CD8-positive, alpha-beta memory T cell (primary cell): ENCODE measurements at places on chromosomes 4 and X.

GRCh38 chr4:136831553-136831952 is 700.7 kb downstream of the PCDH18 start:
- DNase-seq = no peak

- no peak for DNase-seq
Measured at GRCh38 chrX:150086371-150086770, 148.1 kb upstream of the EOLA2 start.

- DNase-seq = peak; percentile 62
Measured at GRCh38 chrX:49171752-49172279, at the start of gene PLP2. Gene PLP2, plus strand, starts transcription at chrX:49171898. Its CDS starts 103 bp downstream, at chrX:49172001.

GRCh38 chrX:40996886-40997530 is 88.2 kb upstream of the USP9X start:
- DNase-seq = no peak

GRCh38 chr4:26206339-26206738 is 114.5 kb upstream of the RBPJ start:
- DNase-seq = no peak

DNA sequence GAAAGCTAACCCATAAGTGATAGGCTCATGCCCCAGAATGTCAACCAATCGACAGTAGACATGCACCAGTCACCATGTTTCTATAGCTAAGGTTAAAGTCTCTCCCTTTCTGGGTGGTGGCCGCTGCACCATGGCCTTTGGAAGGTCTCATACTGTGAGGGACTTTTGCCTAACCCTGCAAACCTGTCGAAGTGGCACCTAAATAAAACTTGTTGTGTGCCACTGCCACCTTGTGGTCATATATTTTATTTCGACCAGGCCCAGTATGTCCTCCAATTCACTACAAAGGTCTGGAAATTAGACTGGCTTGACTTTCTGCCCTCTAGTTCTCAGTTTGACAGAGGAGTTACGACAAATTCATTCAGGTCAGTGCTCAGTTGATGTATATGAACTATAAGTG is 163.1 kb downstream of the SMARCA1 start:
- peak; percentile 19 for DNase-seq

GRCh38 chrX:115892787-115893671 is 277.5 kb upstream of the AGTR2 start:
- DNase-seq = no peak

DNA sequence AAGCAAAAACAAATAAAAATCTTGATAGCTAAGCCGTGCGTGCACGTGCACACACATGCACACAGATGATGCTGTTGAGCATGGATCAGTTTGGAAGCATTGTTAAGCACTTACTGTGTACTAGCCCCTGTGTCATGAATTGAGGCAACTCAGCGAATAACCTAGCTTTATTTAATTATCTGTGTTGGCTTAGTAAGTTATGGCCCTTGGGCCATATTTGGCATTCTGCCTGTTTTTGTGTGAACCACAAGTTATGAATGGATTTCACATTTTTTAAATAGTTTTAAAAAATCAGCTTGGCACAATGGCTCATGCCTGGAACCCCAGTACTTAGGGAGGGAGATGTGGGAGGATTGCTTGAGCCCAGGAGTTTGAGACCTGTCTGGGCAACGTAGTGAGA is 113.6 kb upstream of the CBLL2 start:
- DNase-seq = no peak

GRCh38 chr4:73435984-73436383 is at the start of gene AFP:
Gene AFP, plus strand, starts transcription at chr4:73436221. Its CDS starts 42 bp downstream, at chr4:73436263.
- DNase-seq = no peak

- DNase-seq = no peak
Measured at GRCh38 chr4:101411926-101412325, 64.6 kb upstream of the PPP3CA start.

- DNase-seq = no peak
Measured at GRCh38 chr4:147313108-147313507, 167.8 kb upstream of the EDNRA start.

GRCh38 chr4:34422472-34423175 is 1821.7 kb downstream of the ARAP2 start:
- DNase-seq = no peak

GRCh38 chrX:14718403-14718802 is 154.5 kb downstream of the FANCB start:
- no peak for DNase-seq

GRCh38 chr4:143701365-143701764 is 890 bp upstream of the FREM3 start:
- no peak for DNase-seq

- DNase-seq = no peak
Measured at GRCh38 chrX:143632625-143633410, 3.1 kb downstream of the SLITRK4 start.

- DNase-seq = no peak
Measured at GRCh38 chr4:105808750-105809041, 86.6 kb upstream of the NPNT start.
